ENCODE measurements at places on chromosomes 3 and 15.

DNA sequence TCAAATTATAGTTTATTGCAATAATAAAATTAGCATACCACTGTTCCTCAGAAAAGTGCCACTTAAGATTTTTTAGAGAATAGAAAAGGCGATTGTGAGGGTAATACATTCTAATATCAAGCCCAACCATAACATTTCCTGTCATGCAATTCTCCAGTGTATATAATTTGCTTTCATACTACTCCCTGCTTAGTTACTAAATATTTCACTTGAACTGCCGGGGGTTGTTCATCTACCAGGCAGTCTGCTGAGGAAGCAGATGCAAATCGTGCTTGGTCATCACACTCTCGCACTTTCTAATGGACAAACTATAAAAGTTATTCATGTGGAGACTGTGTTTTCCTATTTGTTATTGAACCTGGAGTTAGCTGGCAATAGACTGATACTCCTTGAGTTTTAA lies 645.6 kb upstream of the CBLB start:
- DNase-seq: no peak

DNA sequence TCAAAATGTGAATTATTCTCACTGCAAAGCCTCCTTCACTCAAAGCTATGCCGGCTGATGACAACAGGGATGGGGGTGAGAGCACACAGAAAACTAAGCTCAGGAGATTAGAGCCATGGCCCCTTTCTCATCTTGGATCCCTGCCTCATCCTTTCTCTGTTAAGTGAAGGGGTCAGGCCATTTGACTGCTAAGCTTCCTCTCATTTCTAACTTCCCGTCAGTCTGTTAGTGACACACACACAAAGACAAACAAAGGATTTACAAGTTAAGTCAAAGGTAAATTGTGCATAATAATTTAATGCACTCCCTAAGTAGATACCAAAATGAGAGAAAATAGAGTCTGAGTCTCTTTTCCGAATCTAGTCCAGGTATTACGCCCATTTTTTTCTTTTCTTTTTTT lies 1.2 kb downstream of the SS18L2 start:
- no peak for DNase-seq

DNA sequence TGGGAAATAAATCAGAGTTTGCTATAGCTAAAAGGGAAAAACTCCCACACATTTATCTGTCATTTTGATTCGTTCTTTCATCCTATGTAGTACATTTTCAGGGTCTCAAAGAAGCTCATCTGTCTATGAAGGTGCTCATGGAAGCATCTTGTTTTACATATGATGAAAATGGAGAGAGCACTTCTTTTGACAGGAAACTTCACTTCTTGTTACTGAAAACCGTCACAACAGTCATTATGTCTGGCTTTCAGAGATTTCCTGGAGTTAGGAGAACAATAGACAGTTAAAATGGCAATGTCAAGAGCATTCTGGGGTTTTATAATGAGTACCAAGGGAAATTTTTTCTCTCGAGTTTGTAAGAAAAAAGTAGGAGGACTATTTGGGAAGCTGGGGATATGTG lies 83.3 kb downstream of the TMEM108 start:
- DNase-seq: no peak

DNA sequence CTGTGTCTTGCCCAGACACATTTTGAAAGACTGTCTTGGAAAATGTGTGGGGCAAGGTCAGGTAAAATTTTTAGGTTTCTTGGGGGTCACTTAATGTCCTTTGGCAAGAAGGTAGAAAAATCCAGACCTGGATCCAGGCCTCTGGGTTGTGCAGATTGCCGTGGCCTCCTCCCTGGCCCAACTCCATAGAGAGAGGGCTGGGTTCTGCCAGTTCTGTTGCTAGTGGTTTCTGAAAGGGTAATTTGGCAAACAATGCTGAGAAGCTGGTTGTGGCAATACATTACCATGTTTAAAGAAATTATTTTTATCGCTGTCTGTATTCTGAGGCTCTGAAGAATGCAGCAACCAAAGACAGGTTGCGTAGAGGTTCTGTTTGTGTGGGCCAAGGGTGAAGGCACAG lies 20.2 kb upstream of the TMEM158 start:
- DNase-seq: no peak

DNA sequence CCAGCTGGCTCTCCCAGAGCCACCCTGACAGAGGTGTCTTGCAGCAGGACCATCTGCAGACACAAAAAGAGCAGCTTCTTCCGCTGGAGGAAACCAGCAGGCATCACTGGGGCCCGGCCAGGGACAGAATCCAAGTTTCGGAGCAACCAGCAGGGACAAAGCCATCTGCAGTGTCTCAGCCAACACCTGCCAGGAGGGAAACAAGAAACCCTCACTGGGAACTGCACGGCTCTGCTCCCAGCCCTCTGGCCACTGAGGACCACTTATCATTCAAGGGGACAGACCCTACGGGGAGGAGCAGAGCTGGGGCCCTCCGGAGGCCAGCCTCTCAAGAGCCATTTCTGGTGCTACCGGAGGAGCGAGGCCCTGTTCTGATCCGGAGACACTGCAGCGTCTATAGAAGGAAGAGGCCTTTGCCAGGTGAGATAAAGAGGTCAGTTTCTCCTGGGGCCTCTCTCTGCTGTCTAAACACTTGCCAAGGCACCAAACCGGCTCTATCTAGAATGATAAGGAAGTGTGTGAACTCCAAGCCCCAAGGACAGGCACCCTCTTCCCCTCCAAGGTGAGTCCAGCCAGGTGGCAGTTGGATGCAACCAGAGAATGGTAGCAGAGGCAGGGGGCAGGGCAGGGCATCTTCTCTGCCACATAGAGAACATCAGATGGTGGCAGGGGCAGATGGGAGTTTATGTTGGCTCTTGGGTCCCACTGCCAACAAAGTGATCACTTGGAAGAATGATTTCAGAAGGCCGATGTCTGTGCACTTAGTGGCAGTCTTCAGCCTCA lies 89.0 kb downstream of the CHSY1 start:
- DNase-seq: no peak

- no peak for DNase-seq
Observed at GRCh38 chr15:63402498-63403253, 21.0 kb upstream of the CA12 start.

DNA sequence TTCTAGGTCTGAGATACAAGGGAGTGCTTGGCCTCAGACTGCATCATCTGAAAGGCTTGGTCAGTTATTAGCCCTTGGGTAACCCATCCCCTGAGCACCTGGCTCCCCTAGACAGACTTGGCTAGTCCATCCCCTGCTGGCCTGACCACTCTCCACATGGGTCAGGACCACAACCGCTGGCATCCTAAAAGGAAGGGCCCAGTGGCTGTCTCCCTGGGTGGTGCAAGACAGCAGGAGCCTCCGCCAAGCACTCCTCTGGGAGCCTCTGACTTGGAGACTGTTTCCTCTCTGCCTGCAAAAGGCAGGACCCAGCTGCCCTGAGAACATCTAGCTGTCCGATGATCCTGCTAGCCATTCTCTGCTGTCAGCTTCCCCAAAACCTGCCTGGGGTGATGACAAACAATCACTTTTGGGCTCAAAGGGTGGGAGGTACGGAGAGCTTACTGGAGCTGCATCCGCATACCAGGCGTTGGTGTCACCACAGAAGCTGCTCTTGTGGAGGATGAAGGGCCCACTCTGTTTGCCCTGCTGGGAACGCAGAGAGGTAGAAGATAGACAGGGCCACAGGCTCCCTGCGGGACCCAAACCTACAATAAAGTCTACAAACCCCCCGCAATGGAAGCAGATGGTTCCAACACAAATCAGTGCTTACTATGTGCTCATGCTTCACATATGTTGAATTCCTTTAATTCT lies 108.0 kb upstream of the PRR20G start:
- no peak for DNase-seq

All from glomerular endothelial cell (primary cell).